Right atrium auricular region (tissue), 2 donors: ENCODE measurements at places on chromosomes 5 and 9. TPM values are rescaled to one million over a fixed set of nuclear protein-coding genes. Genes with fewer than 3 reads are reported as not detected.

The KLHL3 gene
- 38.2 TPM for total RNA-seq

The SLC27A6 gene
- 50.6 TPM for total RNA-seq

The LOX gene
- 11.6 TPM for total RNA-seq

The WDR31 gene
- total RNA-seq = 2.3 TPM

The IFNA13 gene
- total RNA-seq = not detected

The SPATA31D4 gene
- not detected for total RNA-seq

The BRIX1 gene
- 8.4 TPM for total RNA-seq

The PCDH12 gene
- 7.6 TPM for total RNA-seq

The PCDHGB7 gene
- total RNA-seq = 10.5 TPM

The CFAP90 gene
- not detected for total RNA-seq

The ACOT12 gene
- not detected for total RNA-seq

The TMEM232 gene
- total RNA-seq = 1.2 TPM

The PFN3 gene
- total RNA-seq = not detected

The OTP gene
- not detected for total RNA-seq

The RHOBTB3 gene
- total RNA-seq = 56.2 TPM

The TRIM36 gene
- 0.55 TPM for total RNA-seq

- DNase-seq = no peak
- H3K4me3 ChIP-seq = no peak overlapping the region
- H3K36me3 ChIP-seq = no peaks in the 10 kb centered on the region
- no peak overlapping the region for H3K27ac ChIP-seq
- H3K27me3 ChIP-seq = no peaks in the 10 kb centered on the region
Observed at GRCh38 chr5:131272307-131272706, 8.5 kb downstream of the CDC42SE2 start.

DNA sequence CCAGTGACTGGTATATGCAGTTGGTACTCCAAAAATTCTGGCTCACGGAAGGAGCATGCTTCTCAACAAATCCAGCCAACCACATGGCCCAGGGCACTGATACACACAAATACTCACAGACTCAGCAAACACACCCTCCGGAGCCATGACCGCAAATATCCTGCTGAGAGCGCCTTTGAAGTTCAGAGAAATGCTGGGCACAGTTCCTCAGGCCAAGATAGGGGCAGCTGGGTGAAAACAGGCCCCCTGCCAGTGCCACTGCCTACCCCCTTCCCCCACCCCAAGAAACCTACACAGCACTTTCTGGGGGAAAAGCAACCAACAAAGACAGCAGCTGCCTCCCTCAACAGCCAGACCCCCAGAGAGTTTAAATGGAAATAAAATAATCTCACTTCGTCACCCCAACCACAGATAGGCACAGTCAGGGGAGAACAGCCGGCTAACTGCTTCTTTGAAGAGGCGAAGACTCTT lies 120.0 kb downstream of the C5orf15 start:
- no peaks in the 10 kb centered on the region for H3K27me3 ChIP-seq
- H3K27ac ChIP-seq = no peak overlapping the region
- no peaks in the 10 kb centered on the region for H3K4me1 ChIP-seq
- no peak for DNase-seq
- H3K36me3 ChIP-seq = no peaks in the 10 kb centered on the region
- H3K4me3 ChIP-seq = no peak overlapping the region

DNA sequence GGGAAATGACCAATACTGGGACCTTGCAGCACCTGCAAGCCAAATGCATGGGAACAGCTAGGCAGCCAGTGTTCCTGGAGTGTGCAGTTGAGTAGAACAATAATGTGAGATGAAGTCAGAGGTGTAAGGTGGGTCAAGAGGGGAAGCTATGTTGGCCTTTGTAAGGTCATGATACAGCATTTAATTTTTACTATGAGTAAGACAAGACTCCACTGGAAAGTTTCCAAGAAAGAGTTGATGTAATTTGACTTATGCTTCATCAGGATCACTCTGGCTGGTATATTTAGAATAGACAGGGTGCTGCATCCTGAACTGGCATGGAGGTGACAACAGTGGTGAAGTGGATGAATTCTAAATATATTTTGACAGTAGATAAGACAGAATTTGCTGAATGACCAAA lies 744.8 kb downstream of the KCTD16 start:
- H3K27ac ChIP-seq = no peak overlapping the region
- no peaks in the 10 kb centered on the region for H3K36me3 ChIP-seq
- H3K4me1 ChIP-seq = no peaks in the 10 kb centered on the region
- no peak overlapping the region for H3K4me3 ChIP-seq
- H3K27me3 ChIP-seq = no peaks in the 10 kb centered on the region
- DNase-seq = no peak

DNA sequence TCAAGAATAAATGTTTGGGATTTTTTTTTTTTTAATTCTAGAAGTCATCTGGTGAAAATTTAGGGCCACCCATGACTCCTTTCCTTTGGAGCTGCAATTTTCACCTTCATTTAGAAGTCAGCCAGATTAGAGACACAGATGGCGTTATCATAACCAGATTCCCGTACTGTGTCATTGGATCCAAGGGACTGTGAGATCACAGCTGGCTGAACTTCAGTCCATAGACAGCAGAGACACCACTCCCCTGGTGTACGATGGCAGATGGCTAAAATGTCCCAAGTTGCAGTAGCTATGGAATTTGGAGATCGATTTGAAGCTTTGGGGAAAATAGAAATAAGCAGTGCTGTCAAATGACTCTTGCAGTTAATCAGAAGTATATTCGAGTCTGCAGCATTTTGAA lies 216.3 kb downstream of the RFK start:
- H3K36me3 ChIP-seq = no peaks in the 10 kb centered on the region
- H3K27me3 ChIP-seq = no peaks in the 10 kb centered on the region
- no peak overlapping the region for H3K4me3 ChIP-seq
- H3K27ac ChIP-seq = no peak overlapping the region
- H3K4me1 ChIP-seq = no peaks in the 10 kb centered on the region

GRCh38 chr5:123819833-123820232 lies 307.9 kb downstream of the CSNK1G3 start:
- no peaks in the 10 kb centered on the region for H3K36me3 ChIP-seq
- no peak overlapping the region for H3K4me3 ChIP-seq
- DNase-seq = no peak
- no peaks in the 10 kb centered on the region for H3K4me1 ChIP-seq

GRCh38 chr5:151008210-151008491 lies 12.2 kb upstream of the GPX3 start:
- no peaks in the 10 kb centered on the region for H3K4me1 ChIP-seq
- H3K36me3 ChIP-seq = no peaks in the 10 kb centered on the region
- no peak for DNase-seq
- H3K4me3 ChIP-seq = no peak overlapping the region
- peak overlapping the region; percentile 85 for H3K27ac ChIP-seq

DNA sequence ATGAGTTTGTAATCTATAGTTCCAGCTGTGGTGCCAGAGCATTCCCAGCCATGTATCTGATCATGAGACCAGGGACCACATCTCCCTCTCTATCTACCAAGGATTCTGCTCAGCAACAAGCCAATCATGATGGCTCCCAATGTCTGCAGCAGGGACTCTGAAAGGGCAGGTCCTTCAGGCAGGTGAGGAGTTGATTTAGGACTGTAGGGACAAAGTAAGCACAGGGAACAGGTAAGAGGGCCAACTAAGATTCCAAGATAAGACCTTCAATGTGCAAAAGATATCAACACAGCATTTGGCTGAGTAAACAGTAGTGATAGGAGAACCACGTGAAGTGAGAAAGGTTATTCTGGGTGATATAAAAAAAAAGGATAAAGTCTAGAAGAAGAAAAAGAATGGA lies 8.5 kb downstream of the XPA start:
- no peaks in the 10 kb centered on the region for H3K27me3 ChIP-seq
- no peak overlapping the region for H3K4me3 ChIP-seq
- H3K4me1 ChIP-seq = no peaks in the 10 kb centered on the region
- H3K27ac ChIP-seq = no peak overlapping the region

- H3K27me3 ChIP-seq = no peaks in the 10 kb centered on the region
- H3K4me1 ChIP-seq = peaks cover 6% of the 10 kb centered on the region
- no peaks in the 10 kb centered on the region for H3K36me3 ChIP-seq
- no peak overlapping the region for H3K4me3 ChIP-seq
Observed at GRCh38 chr9:84450029-84450428, 109.5 kb upstream of the SLC28A3 start.

GRCh38 chr5:40436535-40437237 lies 243.0 kb upstream of the PTGER4 start:
- no peaks in the 10 kb centered on the region for H3K4me1 ChIP-seq
- H3K27ac ChIP-seq = no peak overlapping the region
- no peaks in the 10 kb centered on the region for H3K27me3 ChIP-seq
- no peak overlapping the region for H3K4me3 ChIP-seq
- H3K36me3 ChIP-seq = no peaks in the 10 kb centered on the region

GRCh38 chr5:75108515-75108914 lies 56.2 kb upstream of the GCNT4 start:
- no peak overlapping the region for H3K4me3 ChIP-seq
- no peaks in the 10 kb centered on the region for H3K27me3 ChIP-seq
- no peaks in the 10 kb centered on the region for H3K36me3 ChIP-seq
- DNase-seq = no peak
- no peak overlapping the region for H3K27ac ChIP-seq

DNA sequence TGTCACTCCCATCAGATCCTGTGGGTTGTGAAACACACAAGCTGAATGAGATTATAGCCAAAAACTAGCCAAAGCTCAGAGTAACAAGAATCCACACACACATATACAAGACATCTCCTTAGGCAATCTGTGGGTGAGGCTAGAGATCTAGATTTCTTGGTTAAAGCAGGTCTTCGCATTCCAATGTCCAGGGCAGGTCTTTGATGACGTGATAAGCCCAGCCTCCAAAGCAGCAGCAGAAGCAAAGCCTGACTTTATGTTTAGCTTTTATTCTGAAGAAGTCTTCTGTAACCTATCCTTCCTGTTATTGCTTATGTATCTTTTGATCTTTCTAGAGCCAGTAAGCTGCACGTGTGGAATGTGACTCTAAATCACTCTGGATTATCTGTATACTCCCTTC lies 199.1 kb upstream of the SLC30A5 start:
- no peak overlapping the region for H3K27ac ChIP-seq
- no peaks in the 10 kb centered on the region for H3K36me3 ChIP-seq
- DNase-seq = no peak
- no peak overlapping the region for H3K4me3 ChIP-seq
- H3K4me1 ChIP-seq = no peaks in the 10 kb centered on the region

- no peak overlapping the region for H3K4me3 ChIP-seq
- H3K27me3 ChIP-seq = no peaks in the 10 kb centered on the region
- no peak overlapping the region for H3K27ac ChIP-seq
- no peak for DNase-seq
- H3K4me1 ChIP-seq = no peaks in the 10 kb centered on the region
- H3K36me3 ChIP-seq = no peaks in the 10 kb centered on the region
Observed at GRCh38 chr5:33662722-33663427, 222.1 kb downstream of the TARS1 start.

- H3K27ac ChIP-seq = no peak overlapping the region
- DNase-seq = no peak
- H3K4me3 ChIP-seq = peak overlapping the region; percentile 34
- H3K36me3 ChIP-seq = no peaks in the 10 kb centered on the region
Observed at GRCh38 chr5:7849681-7850394, 1.1 kb downstream of the CFAP90 start.

DNA sequence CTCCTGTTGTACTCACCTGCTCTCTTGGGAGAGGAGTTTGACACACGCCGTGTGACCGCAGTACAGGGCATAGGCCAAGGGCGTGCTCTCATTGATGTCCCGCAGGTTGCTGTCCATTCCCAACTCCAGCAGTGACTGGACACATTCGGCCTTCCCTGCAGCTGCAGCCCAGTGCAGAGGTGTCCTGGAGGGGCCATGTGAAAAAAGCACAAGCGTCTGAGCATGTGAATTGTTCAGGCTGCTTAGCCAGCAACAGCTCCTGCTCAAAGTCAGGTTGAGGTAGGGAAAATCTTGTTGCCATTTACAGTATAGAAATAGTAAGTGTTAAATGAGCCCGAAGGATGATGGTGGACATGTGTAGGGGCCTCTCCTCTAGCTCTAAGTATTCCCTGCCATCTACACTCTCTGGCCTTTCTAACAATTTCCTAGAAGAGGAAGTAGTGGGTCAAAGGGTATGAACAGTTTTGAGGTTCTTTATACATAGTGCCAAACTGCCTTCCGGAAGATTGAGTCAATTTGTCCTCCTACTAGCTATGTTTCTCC lies 116.5 kb downstream of the ANKRD55 start:
- H3K27me3 ChIP-seq = no peaks in the 10 kb centered on the region
- H3K36me3 ChIP-seq = no peaks in the 10 kb centered on the region
- no peak for DNase-seq
- no peaks in the 10 kb centered on the region for H3K4me1 ChIP-seq

DNA sequence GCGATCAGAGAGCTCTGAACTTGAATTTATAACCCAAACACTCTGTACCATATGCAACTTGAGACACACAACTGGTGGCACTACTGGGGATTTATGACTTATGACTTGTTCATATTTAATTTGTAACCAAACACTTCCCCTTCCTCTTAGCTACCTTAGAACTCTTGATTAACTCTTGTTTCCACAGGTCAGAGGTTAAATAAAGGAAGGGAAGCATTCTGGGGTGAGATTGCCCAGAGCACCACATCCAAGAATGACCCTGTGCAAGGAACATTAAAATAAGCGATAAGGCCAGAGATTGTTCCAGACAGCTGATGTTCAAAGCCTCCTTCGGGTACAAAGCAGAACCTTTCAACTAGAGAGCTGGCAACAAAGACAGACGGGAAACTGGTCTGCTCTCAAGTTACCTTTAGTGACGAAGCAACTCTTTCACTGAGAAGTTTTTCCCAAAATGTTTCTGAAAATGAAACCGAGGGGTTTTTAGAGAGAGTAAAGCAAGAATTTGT lies 242.6 kb downstream of the DENND1A start:
- no peaks in the 10 kb centered on the region for H3K36me3 ChIP-seq
- H3K4me1 ChIP-seq = no peaks in the 10 kb centered on the region
- no peak overlapping the region for H3K4me3 ChIP-seq
- H3K27me3 ChIP-seq = no peaks in the 10 kb centered on the region

GRCh38 chr5:153498516-153498915 lies 8.0 kb downstream of the GRIA1 start:
- no peak for DNase-seq
- H3K4me3 ChIP-seq = no peak overlapping the region
- H3K4me1 ChIP-seq = no peaks in the 10 kb centered on the region
- no peaks in the 10 kb centered on the region for H3K36me3 ChIP-seq

DNA sequence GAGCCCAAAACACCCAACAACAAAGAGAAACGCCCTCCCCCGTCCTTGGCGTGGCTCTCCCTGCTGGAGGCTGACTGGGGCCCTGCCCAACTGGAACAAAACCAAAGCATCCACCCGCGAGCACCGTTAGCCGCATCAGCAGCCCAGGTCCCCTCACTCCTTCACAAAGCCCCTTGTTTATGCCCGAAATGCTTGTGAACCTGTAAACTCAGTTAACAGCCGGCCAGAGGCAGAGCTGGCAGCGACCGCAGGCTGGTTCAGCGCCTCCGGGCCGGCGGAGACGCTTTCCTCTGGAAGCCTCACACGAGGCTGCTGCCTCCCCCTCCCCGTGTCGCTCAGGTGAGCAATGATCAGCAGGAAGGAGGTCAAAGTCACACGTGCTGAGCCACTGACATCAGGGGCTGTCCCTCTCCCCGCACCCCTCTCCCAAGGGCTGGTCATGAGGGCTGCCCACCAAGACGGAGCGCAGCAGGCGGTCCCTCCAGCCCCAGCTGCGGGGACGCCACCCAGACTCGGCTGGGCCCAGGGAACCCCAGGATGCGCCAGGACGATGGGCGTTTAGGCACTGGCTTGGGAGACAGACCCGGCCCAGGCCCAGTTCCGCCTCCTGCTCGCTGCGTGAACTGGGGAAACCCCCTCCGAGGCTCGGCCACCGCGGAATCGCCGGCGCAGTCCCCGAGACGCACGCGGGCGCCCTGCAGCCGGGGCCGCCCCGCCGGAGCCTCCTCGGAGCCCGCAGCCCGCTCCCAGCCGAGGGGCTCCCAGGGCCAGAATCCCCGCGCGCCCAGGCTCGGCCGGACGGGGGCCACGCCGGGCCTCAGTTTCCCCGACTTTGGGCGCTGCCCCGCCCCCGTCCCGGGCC lies 563 bp downstream of the SNAPC4 start:
- H3K4me1 ChIP-seq = no peaks in the 10 kb centered on the region
- peak overlapping the region; percentile 91 for H3K4me3 ChIP-seq
- peaks cover 21% of the 10 kb centered on the region for H3K36me3 ChIP-seq
- DNase-seq = no peak
- H3K27me3 ChIP-seq = no peaks in the 10 kb centered on the region
